ENCODE measurements at places on chromosomes 2 and 18.

GRCh38 chr2:68196120-68196716 is 38.5 kb downstream of the PNO1 start:
- DNase-seq, result no peak

GRCh38 chr18:44729631-44730101 is 49.0 kb downstream of the SETBP1 start:
- no peak for DNase-seq

DNA sequence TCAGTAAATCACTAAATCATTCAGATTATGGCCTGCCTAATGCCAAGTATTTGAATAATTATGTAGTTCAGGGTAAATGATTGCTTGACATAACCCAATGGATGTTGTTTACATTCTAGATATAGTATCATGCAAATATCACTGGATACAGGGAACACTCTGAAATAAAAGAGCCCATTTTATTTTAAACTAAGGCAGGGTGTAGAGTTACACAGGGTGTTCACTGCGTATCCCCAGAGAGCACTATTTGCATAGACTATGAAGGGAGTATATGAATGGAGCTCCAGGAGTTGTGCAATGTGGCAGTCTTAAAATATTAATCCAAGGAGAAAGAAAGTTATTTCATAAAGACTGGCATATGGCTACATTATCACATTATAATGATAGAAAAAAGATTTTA is 701.1 kb upstream of the KLHL29 start:
- no peak for DNase-seq

- DNase-seq, result no peak
Observed at GRCh38 chr2:3177891-3178577, 199.6 kb downstream of the EIPR1 start.

DNA sequence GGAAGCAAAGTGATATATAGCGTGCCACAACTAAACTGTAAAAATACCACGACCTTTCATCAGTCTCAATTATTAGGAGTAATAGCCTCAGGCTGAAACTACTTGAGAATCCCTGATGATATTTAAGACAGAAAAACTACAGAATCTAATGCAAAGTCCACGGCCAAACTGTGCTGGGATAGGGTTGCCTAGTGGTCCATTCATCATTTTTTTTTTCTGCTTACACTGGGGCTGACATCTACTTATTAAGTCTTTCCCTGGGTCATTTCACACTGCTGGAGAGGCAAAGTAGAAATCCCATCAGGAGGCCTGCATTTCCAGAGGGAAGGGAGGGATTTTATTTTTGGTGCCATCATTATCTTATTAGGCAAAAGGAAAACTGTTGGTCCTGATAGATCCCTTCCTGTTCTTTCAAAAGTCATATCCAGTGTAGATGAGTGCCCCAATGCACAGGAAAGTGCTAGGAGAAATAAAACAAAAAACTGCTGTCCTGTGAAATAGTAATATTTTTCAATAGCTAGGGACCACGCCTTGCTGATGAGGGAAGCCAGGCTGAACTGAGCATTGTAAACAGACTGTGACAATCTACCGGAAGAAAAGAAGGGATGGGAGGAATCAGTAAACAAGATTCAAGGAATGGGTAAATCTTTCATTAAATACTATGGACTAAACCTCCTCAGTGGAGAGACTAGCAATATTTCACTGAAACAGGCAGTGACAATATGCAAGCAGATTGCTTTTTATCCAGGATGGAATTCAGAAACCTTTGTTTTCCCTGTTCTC is 644.3 kb downstream of the IRS1 start:
- no peak for DNase-seq

DNA sequence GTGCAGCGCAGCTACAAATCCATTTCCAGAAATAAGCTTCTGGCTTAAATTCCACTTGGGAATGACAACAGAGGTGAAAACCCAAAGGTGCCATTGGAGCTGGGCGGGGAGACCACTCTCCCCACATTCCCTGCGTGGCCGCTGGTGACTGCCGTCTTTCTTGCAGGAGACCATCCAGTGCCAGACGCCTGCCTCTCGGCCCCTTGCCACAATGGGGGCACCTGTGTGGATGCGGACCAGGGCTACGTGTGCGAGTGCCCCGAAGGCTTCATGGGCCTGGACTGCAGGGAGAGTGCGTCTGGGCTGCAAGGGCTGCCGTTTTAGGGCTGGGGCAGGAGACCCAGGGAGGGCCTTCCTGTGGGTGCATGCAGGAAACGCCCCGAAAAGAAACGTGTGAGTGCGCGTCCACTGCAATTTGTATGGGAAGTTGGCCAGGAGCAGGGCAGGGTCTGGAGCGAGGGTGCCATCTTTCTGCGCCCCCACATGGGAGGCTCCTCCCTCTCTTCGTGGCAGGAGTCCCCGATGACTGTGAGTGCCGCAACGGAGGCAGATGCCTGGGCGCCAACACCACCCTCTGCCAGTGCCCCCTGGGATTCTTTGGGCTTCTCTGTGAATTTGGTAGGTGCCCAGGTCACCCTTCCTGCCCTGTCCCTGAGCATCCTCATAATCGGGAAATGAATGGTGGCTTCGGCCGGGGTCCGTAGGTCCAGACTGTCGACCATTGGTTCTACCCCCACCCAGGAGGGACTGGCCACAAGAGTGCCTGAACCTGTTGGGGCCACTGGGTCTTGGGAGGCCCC is 49.9 kb downstream of the SNED1 start:
- no peak for DNase-seq

GRCh38 chr2:128311755-128312341 is 6.8 kb downstream of the HS6ST1 start:
- DNase-seq, result peak; percentile 28

GRCh38 chr2:133090358-133090757 is 420.4 kb upstream of the LYPD1 start:
- no peak for DNase-seq

DNA sequence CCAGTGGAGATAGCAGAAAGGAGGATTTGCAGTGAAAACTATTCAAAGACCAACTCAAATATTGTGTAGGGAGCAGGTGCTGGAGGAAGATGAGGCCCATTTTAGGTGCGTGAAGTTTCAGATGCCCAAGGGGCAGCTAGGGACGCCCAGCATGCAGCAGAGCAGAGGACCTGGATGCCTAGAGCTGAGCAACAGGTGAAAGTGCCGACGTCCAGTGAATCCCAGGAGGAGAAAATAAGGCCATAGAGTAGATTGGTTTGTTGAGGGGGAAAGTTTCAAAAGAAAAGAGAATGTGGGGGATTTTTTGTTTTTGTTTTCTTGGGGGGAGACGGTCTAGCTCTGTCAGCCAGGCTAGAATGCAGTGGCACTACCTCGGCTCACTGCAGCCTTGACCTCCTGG is 53.1 kb downstream of the OSBPL1A start:
- DNase-seq, result no peak

GRCh38 chr18:41265047-41265446 is 690.0 kb upstream of the PIK3C3 start:
- no peak for DNase-seq

DNA sequence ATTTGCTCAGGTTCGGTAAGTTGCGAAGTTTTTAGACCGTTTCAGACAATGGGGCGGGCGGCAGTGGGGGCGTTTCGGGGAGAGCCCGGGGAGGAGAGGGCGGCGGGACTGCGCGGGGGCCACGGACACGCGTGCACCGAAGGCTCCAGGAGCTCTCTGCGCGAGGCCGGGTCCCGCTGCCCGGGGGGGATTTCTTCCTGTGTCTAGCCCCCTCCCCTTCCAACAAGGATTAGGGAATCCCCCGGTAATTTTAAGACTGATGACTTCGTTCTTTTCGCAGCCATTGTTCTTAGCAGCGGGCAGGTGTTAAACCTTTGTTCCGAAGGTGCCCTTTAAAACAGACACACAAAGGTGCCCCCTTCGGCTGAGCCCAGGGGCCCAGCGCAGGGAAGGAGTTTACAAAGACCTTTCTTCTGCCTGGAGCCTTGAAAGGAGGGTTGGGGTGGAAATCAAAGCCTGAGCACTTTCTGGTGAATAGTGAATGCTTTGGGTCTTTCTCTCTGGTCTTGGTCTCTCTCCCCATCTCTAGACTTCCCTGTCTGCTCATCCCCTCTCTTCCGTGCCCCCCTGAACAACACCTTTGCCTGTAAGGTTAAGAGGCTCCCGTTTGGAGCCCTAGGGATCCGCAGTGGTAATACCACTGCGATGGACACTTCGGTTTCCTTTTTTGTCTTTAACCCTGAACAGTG is 2.1 kb downstream of the TRIB2 start:
- DNase-seq, result no peak

DNA sequence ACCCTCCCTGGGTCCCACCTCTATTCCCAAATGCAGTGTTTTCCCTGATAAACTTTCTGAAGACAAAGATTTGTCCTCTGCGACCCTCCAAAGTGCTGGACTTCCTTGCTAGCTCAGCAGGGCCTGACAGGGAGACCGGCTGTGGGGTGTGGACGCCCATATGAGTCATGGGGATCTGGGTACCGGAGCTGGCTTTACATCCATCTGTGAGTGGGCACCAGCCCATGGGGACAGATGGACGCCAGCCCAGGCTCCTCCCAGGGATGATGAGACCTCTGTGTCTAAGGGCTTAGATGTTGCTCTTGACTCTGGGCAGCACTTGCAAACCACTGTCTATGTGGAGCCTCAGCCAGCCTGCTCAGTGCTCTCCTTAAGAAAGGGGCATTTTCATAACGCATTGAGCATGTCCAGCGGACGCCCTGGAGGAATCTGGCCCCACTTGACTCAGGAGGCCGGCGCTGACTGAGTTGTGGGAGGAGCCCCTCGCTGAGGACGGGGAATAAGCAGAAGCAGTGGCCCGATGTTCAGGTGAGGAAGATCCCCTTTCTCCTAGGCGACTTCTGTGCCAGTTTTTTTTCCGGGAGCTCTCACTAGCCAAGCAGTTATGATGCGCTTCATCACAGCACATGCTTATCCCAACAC is 229.4 kb upstream of the MYT1L start:
- DNase-seq, result no peak

DNA sequence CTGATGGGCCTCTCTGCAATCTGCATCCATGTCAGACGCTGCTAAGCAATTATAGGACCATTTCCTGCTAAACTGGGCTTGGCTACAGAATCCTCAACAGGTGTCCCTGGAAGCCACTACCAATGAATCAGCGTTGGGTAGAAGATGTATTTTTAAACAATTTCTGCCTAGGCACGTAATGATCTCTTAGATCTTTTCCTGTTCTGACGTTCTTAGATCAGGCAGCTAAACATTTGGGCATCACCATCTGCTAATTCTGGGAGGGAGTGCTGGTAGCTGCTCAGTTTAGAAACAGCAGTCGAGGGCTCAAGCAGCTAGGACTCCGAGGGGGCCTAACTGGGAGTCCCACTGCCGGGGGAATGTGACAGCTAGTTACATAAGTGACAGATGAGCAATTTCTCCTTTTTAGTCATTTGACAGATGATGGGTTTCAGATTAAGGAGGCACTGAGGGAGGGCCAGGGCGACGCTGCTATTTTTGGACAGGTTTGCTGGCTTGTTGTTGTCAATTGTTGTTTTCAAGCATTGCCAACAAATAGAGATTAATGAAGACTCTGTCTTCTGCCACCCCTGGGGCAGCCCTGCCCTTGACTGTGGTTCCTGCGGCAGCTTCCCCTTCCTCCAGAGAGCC is 92.7 kb downstream of the MRO start:
- no peak for DNase-seq

- no peak for DNase-seq
Observed at GRCh38 chr2:19899985-19900930, 1.5 kb downstream of the TTC32 start.

GRCh38 chr18:26040051-26040656 is 50.3 kb downstream of the SS18 start:
- no peak for DNase-seq

- DNase-seq, result no peak
Observed at GRCh38 chr2:38248707-38249106, 128.4 kb downstream of the ATL2 start.

- no peak for DNase-seq
Observed at GRCh38 chr2:113175042-113175628, 1.4 kb downstream of the PSD4 start.

DNA sequence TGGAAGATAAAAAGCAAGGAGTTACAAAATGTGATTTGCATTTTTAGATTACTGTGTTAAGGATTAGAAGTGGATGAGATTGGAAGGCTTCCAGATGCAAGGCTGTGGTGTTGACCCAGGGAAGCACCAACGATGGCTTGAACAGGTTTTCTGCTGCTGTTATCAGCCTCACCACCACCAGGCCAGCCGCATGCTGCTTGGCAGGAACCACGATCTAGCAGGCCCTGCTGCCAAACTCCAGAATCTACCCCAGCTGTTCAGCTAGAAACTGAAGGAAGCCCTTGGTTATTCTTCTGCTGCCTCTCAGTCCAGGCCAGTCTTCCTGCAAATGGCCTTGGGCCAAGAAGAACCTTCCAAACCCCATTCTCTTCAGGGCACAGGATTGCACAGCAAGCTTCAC is 133.9 kb downstream of the MTCL1 start:
- DNase-seq, result peak; percentile 86

DNA sequence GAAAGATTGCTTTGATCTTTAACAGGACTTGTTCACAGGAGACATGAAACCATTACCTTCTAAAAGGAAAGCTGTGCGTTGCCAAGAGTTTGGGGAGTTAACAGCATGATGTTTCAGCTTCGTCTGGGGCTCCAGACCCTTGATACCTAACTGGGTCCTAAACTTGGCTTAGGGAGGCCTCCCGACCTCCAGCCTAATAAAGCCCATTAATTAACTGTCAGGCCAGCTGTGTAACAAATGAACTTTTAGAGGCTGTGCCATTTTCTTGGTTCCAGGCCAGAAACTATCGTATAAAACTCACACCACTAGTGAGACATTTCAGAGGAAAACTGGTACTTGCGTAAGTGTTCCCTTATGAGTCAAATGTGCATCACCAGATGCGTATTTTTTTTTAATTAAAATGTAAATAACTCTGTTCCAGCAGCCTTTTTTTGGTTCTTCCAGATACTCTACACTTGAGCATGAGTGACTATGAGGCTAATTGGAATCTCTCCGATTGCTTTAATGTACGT is 236.5 kb downstream of the BCL2 start:
- DNase-seq, result no peak

DNA sequence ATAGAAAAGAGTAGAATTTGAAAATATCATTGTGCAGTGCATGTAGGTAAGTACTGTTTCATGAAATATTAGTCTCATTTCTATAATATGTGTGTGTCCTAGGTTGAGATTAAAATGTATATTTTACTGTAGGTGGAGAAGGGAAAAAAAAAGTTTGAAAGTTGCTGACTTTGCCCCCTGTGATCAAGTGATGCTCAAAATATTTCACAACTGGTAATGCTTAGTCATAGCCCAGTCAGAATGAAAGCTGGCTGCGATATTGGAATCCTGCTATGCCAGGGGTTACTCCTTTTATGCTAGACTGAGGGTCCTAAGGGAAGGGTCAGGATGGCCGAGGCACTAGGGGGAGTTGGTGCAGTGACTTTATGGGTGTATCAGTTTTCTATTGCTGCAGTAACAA is 19.5 kb upstream of the CFAP36 start:
- no peak for DNase-seq

Measured in posterior cingulate gyrus (tissue), 11 donors.